Epithelial cell of proximal tubule (primary cell): ENCODE measurements at places on chromosomes 1 and 21. TPM values are rescaled to one million over a fixed set of nuclear protein-coding genes. Genes with fewer than 3 reads are reported as not detected.

Gene LEPR
- total RNA-seq: 10.6 and 12.4 TPM in 2 replicates

DNA sequence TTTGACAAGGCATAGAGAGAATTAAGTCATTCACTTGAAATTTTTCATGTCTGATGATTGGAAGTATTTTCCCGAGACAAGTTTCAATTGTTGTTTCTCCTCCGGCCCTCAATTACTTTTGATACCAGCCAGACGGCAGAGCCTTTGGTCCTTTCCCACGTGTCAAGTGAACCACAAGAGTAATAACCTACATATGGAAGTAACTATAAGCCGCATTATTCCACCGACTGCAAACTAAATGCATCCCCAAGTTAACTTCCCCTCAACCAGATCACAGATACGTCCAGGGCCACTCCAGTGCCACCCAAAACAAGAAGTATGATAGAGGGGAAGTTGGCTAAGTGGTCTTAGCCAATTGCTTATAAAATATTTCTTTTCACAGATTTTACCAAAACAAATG lies 20.2 kb downstream of the COLGALT2 start:
- no peak for DNase-seq

GRCh38 chr1:214989341-214989740 lies 93.2 kb upstream of the KCNK2 start:
- peak; percentile 61 for DNase-seq

DNA sequence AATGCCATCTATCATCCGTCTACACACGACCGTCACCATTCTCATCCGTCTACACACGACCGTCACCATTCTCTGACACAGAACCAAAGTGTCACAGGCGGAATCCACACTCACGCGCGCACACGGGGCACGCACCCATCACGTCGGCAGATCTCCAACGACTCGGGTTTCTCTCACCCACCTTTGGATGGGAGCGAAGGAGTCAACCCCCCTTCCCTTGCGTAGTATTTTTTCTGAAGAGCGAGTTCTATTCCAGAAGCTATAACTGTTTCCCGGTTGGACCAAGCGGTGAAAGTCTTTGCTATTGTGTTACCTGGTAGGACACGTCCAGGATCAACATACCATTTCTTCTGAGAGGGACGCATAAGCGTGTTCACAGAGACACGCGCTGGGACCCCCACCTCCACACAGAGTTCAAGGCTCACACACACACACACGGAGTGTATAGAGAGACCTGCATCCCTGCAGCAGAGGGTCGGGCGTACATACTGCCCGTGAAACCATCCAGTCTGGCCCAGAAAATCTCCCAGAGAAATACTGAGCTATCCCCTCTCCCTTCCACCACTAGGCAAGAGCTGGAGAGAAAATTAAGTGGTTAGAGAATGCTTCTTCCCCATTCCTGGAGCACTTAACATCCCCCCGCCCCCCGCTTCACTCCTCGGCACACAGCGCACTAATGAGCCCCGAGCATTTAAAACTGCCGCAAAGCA lies 741 bp downstream of the DUSP10 start:
- DNase-seq: no peak

DNA sequence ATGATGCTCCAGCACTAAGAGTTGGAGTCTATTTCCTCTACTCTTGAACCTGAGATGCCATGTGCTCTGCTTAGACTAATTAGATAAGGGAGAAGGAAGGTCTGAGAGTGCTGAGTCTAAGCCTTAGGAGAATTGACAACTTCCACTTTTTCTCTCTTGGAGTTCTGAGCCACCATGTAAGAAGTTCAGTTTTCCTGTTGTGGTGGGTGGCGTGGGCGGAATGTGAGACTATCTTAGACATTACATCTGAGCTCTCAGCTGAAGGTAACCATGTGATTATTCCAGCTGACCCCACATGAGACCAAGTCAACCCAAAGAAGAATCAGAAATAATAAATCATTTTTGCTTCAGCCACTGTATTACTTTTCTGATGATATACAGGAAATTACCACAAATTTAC lies 404.5 kb upstream of the LRRC7 start:
- no peak for DNase-seq

- no peak for DNase-seq
Measured at GRCh38 chr21:22083899-22084298, 1085.7 kb downstream of the NCAM2 start.
